ENCODE measurements at places on chromosomes 1 and 21. TPM values are rescaled to one million over a fixed set of nuclear protein-coding genes. Genes with fewer than 3 reads are reported as not detected.

The ELF3 gene
- total RNA-seq, result 0.59 TPM

The HFM1 gene
- not detected for total RNA-seq

The MARK1 gene
- total RNA-seq, result not detected

The PTGS2 gene
- 0.71 TPM for total RNA-seq

The ZNF697 gene
- 3.0 TPM for total RNA-seq

The LENEP gene
- total RNA-seq, result 1.8 TPM

The SPRR2G gene
- total RNA-seq, result not detected

The UTS2 gene
- total RNA-seq, result not detected

The CADM3 gene
- not detected for total RNA-seq

The MAP10 gene
- total RNA-seq, result 3.3 TPM

The GJB3 gene
- total RNA-seq, result not detected

The SPRR5 gene
- not detected for total RNA-seq

The KLHDC8A gene
- not detected for total RNA-seq

The NIPAL3 gene
- 22.7 TPM for total RNA-seq

The CACNA1S gene
- total RNA-seq, result not detected

The NBPF6 gene
- 0.13 TPM for total RNA-seq

The TNFRSF14 gene
- 215 TPM for total RNA-seq

The RGS13 gene
- not detected for total RNA-seq

The CFAP57 gene
- total RNA-seq, result not detected

The SPATA21 gene
- total RNA-seq, result not detected

The MECR gene
- 34.5 TPM for total RNA-seq

The ACTL8 gene
- not detected for total RNA-seq

The ANXA9 gene
- total RNA-seq, result not detected

The MRPL55 gene
- 53.3 TPM for total RNA-seq

The CLCA1 gene
- not detected for total RNA-seq

The NOTCH2NLA gene
- total RNA-seq, result 36.4 TPM

The CSF1 gene
- 269 TPM for total RNA-seq

The KRTAP7-1 gene
- not detected for total RNA-seq

The PTGFRN gene
- 38.0 TPM for total RNA-seq

The KRTAP11-1 gene
- total RNA-seq, result not detected

The DMBX1 gene
- not detected for total RNA-seq

The KRTAP21-2 gene
- not detected for total RNA-seq

The GPX7 gene
- 32.8 TPM for total RNA-seq

The HLX gene
- total RNA-seq, result 5.1 TPM

Data from activated T-helper 1 cell treated with anti-CD3 and anti-CD28 coated beads, Interleukin-12 subunit alpha, Interleukin-12 subunit beta, Interleukin-2, Interleukin-4 antibody, amounts not matched to agents 30 ng/mL and 10 ng/mL and 1 ng/mL, durations not matched to agents 14 hours and 24 hours and 36 hours (primary cell).